ENCODE measurements at places on chromosomes 16 and 17.

GRCh38 chr17:77315551-77316190, 174.9 kb downstream of the SEC14L1 start:
- DNase-seq = no peak

- no peak for DNase-seq
Measured at GRCh38 chr17:30224419-30224960, 11.0 kb downstream of the SLC6A4 start.

GRCh38 chr16:17125671-17126070, 345.1 kb downstream of the XYLT1 start:
- no peak for DNase-seq

DNA sequence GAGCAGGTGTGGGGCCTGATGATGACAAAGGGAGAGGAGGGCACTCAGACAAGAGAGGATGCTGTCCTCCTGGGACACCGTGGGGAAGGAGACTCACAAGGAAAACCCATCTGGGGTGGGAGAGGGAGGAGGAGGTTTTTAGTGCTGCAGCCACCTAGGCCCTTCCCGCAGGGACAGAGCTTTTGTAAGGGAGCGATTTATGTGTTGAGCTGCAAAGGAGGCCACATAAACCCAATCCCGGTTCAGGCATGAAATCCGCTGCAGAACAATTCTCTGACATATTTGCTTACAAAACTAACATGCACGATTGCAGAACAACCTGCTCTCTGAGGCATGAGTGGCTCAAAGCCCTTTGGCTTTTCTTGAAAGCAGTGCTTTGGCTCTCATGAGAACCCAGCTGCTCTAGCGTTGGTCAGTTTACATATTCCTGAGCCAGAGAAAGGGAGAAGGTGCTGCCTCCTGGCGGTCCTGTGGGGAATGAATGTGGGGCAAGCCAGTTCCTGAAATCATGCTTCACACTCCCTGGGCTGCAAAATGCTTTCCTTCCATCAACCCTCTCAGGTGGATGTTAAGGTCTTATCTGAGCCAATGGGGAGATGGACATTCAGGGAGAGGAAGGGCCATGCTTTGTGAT, 122.4 kb upstream of the NLRP1 start:
- DNase-seq = peak; percentile 46

- no peak for DNase-seq
Measured at GRCh38 chr16:85724126-85724879, 26.6 kb downstream of the C16orf74 start.

DNA sequence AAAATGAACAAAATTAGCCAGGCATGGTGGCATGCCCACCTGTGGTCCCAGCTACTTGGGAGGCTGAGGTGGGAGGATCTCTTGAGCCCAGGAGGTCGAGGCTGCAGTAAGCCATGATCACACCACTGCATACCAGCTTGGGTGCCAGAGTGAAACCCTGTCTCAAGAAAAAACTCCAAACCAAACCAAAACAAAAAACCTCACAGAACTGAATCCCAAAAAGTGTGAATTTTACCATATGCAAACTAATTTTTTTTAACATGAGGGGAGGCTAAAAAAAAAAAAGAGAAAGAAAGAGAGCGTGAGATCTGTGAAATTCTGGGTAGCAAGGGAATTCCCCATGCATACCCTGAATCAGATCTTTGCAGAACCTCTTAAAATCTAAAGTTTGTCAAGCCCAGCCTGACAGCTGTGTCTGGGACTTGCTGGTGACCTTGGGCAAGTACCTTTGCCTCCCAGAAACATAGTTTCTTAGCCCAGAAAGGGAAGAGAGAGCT, 17.1 kb upstream of the CDH1 start:
- no peak for DNase-seq

- no peak for DNase-seq
Measured at GRCh38 chr17:31513731-31514427, 122.4 kb downstream of the RAB11FIP4 start.

DNA sequence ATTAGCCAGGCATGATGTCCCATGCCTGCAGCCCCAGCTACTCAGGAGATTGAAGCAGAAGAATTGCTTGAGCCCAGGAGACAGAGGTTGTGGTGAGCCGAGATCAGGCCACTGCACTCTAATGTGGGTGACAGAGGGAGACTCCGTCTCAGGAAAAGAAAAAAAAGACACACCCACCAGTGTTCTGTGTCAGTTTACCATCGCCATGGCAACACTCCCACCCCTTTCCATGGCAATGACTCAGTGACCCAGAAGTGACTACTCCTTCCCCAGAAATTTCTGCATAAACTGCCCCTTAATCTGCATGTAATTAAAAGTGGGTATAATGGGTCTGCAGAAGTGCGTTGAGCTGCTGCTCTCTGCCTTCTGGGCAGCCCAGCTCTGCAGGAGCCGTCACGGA, 4.0 kb upstream of the ZC3H18 start:
- DNase-seq = no peak

DNA sequence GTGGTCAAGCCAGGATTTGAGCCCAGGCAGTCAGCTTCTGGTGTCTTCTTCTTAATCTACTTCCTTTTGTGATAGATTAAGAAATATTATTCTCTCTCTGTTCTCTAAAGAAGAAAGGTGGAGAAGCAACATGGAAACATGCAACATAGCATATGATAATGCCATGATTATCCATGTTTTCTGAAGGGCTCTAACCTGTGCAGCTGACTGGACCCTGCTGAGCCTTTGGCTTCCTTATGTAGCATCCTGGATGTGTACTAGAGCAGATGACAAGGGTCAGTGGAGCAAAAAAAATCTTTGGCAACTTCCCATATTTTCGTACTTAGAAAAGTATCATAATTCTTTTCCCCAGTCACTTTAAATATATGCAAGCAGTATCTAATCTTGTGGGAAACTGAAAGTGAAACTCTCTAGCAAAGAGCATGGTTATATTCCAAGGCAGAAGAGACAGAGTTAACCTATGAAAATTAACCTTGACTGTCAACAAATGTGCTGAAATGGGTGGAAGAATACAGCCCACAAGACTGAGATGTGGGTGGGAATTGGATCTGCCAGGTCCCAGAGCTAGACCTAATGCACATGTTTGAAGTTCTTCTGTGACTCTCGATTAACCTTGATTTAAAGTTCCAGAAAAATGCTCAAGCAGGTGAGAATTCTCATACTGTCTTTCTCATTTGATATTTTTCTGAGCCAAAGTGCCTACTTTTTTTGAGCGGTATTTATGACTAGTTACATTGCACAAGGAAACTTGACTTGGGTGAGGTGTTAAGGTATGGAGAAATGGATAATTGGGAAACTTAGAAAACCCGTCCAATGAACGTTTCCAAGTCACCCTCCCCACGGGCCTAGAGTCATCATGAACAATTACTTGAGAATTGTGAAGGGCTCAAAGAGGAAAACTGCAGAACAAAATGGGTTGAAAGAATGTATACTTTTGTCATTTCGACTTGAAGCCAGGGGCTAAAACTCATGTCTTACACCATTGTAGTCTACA, 248.6 kb downstream of the FTO start:
- DNase-seq = peak; percentile 27

GRCh38 chr17:74525465-74525725, 5.9 kb downstream of the CD300LB start:
- no peak for DNase-seq

- DNase-seq = no peak
Measured at GRCh38 chr17:29617481-29618271, 5.0 kb downstream of the CORO6 start.

Data from muscle of back (tissue), 13 donors.